ENCODE measurements at places on chromosomes 12 and 14.

GRCh38 chr12:121131941-121132341 lies 735 bp upstream of the P2RX7 start:
- DNase-seq, result no peak

DNA sequence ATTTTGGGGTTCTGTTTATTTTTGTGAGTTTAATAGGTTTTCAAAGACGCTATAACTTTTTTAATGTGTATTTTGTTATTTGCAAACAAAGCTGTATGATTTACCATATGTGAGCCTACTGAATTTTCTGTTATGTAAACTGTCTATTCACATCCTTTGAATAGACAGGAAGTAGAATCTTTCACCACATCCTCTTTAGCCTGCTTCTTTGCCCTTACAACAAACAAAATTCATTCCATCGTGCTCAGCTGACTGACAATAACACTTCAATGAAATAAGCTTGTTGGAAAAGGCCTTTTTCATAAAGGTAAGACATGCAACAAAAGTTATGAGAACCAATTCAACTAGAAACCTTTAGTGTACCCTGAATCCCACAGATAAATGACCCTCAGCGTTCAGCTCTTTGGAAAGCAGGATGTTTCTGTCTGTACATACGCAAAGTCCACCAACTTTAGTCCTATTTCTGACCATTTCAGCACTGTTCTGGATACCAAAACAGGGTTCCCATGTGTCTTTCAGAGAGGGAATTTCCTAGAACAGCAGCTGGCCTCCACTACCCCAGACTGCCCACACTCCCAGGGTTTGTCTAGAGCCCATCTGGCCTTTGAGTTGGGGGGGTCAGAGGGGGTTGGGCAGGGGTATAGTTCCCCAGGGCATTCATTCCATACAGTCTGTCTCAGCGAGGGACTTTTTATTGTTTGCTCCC lies 71.3 kb downstream of the DUSP6 start:
- no peak for DNase-seq

- no peak for DNase-seq
Measured at GRCh38 chr12:28065374-28065773, 92.8 kb upstream of the PTHLH start.

GRCh38 chr12:14883686-14884085 lies 2.0 kb downstream of the MGP start:
- DNase-seq, result no peak

DNA sequence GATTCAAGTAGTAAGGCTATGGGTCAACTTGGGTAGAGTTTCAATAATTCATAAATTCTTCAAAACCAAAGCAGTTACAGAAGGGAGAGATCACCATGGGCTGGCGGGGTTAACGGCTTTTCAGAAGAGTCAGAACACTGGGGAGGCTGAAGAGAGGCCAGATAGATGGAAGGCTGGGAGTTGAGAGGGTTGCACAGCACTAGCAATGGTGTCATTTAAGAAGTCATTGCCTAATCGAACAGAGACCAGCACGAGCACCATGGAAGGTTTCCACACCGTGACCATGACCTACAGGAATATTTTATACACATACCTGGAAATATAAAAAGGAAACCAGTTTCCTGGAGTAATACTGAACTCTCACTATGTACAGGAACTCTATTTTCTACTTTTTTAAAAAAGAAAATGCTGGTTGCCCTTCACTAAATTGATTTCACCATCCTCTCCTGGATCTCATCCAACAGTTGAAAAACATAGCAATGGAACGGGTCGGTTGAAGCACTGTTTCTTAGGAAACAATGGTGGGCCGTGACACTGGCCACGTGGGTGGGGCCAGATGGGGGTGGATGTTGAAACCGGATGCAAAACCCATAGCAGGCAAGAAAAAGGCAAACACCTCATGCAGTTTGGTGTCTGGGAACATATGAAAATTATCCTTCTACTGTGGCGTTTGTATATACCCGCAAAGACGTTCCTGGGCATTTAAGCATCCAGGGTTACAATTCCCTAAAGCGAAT lies 38.0 kb upstream of the RIN3 start:
- no peak for DNase-seq
